ENCODE measurements at places on chromosomes 3 and 15.
A peak's percentile ranks its signal among the peaks of the same experiment; 100 is the strongest.

- DNase-seq = no peak
Measured at GRCh38 chr3:83230841-83231240, 1469.4 kb upstream of the GBE1 start.

DNA sequence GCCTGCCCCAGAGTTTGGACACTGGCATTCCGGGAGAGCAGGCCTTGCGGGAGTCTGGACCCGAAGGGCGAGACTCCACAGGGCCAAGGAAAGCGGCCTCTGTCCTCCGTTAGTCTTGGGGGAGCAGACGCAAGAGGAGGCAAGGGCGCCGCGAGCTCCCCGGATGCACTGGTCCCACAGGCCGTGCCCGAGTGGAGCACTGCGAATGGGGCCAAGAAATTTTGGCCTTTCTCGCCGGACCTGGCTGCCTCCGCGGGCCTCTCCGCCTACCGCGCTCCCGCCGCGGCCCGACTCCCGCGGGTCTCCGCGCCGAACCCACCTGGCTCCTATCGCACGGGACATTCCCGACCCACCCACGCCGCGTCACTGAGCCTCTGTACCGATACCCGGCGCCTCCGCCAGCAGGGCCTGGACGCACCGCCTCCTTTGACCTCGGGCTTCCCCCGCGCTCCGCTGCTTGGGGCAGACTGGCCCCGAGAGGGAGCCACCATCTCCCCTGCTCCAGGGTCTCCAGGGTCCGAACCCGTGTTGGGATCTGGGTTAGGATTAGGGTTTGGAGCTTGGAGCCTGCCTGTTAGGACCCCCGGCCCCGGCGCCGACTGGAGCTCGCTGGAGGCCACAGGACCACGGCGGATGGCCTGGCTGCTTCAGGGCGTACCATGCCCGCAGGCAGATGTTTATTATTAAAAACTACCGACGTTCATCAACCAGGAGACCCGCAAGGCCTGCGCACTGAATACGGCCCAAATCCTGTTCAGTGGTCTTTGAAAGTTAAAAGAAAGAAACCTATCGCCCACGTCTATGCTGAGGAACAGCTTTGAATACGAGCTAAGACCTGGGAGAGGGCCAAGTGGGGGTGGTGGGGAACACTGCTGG, 11.7 kb downstream of the SHOX2 start:
- DNase-seq = no peak

GRCh38 chr3:79183496-79183895, 584.3 kb downstream of the ROBO1 start:
- DNase-seq = no peak

DNA sequence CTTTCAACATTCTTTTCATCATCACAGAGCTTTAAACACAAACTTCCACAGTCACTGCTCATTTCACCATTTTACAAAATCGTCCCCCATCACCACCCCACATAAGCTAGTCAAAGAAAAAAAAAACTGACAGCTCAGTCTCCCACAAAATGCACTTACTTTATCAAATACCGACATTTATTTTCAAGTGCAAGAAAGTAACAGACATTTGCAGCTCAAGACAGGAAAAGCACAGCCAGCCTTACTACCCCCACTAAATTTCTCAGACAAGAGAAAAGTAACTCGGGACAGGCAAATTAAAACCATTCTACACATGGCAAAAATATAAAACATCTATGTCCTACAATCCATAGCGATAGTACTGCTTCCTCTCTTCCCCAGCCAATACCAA, 402.4 kb downstream of the SHQ1 start:
- no peak for DNase-seq

DNA sequence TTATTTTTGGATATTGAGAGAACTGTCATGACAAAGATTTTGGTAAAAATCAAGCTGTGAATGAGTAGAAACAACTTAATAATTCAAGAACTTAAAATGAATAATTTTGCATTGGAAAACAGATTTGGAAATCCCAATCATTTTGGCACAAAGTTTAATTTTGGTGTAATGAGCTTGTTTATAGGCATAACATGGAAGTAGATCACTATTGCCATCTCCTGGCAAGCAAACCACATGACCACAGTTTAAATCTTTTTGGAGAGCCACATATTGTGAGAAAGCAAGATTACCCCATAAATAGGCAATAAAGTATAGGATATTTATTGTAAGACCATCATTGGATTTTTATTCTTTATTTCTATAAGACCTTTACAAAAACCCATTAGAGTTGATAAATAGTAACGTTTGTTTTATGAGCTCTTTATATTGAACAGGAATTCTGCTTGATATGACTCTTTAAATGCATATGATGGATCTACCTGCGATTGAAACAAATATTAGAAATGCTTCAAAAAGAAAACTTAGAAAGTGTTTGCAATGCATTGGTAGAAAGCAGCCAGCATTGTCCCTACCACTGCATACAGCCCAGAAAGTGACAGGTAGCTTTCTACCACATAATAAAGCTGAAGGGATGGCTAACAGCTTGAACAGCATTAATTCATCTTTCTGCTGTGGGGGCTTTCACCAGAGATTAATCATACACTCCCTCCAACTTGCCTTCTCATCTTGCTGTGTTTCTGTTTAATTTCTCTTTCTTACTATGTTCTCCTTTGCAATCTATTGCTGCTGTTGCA, 766.8 kb downstream of the TBL1XR1 start:
- peak; percentile 76 for DNase-seq

- no peak for DNase-seq
Measured at GRCh38 chr3:143573610-143574303, 274.5 kb downstream of the SLC9A9 start.

GRCh38 chr3:111369958-111370357, 172.0 kb upstream of the CD96 start:
- no peak for DNase-seq

GRCh38 chr3:74883690-74884089, 269.2 kb upstream of the CNTN3 start:
- no peak for DNase-seq

DNA sequence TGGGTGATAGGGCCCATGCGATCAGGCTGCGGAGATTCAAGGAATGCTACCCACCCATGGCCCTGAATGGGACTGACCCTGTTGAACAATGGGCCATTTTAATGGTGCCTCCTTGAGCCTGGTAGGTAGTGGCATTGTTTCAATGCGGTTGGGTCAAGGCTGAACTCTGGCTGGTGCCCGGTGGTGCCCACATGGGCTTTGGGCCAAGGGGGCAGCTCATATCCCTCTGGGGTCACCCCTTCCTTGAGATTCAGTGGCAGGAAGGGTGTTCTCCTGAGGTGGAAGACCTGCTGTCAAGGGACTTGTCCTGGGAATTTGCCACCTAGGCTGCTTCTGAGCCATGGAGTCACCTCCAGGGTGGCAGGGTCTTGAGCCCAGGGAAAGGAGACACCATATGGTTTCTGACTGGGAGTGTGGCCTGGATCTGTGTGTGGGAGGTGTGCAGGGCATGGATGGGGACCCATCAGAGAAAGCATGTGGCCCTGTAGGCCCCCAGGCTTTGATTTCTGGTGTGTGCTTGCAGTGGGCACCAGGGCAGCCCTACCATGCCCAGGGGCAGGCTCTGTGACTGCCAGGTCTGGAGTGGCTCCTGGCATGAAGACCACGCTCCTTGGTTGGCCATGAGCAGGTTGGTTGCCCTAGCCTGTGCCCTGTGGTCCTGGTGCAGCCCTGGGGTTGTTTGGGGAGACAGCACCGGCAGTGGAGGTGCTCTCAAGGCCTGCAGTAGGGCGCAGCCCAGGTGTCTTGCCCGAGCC, 199.9 kb downstream of the UBE3A start:
- DNase-seq = no peak

DNA sequence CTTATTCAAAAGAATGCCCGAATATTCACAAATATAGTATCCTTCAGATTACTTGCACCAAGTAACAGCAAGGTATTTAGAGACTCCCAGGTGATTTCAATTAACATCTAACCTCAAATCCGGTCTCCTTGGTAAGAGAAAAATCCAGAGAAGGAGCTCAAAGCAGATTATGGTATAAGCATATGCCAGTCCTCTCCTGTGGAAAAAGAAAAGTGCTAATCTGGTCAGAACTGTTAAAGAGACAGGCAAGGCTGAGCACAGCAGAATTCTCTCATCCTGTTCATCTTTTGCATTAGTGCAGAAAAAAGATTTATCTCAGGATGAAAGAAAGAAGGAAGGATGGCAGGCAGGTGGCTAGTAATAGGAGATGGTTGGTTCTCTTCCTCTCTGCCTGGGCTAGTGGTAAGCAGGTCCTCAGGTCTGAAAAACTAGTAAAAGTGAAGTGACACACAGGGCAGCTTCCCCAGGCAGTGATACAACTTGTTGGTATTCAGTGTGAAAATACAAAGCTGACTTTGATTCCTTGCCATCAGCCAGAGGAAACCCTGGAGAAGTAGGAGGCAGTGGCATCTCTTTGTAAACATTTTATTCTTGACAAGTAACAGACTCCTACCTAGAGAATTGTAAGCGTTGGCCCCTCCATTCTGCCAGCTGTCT, 14.2 kb downstream of the ATXN7 start:
- DNase-seq = no peak

DNA sequence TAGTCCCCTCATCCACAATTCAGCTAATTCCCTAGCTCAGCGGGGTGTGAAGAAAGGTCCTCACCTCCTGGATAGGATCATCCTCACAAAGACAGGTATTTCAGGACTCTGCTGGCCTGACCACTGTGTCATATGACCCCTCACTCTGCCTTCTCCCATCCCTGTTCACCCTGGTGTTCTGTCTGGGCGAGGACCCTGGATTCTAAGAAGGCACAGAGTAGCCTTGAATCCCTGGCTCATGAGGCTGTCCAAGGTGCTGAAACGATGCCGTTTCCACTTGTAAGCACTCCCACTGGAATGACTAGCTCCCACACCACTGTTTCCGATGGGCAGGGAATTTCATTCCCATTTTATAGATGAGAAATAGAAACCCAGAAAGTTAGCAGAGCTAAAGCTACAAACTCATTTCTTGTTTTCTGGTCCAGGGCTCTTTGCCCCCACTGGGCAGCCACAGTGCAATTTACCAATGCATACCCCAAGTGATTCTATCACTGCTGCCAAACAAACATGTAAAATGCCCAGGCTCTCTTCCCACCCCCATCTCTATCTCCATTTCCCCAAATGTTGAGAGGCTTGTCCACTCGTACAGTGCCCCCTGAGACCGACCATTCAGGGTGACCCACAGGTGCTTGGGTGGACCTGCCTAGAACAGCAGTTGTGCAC, 83.2 kb downstream of the RAB11A start:
- no peak for DNase-seq

- no peak for DNase-seq
Measured at GRCh38 chr3:193702967-193703366, 110.0 kb downstream of the OPA1 start.

DNA sequence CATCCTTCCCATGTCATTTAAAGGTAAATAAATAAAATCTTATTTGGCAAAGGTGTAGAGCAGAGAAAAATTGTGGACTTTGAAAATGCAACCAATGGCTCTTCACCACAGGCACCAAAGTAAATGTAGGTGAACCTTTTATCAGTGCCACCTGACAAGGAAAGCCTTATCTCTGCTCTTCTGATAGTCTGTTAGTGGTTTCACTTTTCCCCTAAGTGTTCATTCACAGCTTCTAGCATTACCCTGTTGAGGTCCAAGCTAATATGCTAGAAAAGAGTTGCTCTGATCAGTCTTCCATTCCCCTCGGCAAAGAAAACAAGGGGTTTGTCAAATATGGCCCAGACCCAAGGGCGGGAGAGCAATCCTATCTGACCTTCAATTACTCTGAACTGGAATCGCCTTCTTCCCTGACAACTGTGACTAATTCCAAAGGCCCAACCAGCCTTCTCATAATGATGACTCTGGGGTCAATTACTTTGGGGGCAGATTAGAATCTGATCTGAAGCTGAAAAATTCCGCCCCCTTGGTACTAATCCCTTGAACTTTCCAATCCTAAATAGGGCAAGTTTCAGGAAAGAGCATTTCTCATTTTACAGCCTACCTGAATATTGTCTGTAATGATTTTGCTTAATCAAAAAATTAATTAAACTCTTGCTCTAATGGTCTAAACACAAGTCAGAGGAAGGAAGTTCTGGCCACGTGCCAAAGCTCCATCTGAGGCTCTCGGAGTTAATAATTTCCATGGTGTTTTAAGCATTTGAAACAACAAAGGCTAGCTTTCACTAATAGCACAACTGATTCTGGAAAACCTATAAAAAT, 52.4 kb downstream of the SETMAR start:
- DNase-seq = no peak

DNA sequence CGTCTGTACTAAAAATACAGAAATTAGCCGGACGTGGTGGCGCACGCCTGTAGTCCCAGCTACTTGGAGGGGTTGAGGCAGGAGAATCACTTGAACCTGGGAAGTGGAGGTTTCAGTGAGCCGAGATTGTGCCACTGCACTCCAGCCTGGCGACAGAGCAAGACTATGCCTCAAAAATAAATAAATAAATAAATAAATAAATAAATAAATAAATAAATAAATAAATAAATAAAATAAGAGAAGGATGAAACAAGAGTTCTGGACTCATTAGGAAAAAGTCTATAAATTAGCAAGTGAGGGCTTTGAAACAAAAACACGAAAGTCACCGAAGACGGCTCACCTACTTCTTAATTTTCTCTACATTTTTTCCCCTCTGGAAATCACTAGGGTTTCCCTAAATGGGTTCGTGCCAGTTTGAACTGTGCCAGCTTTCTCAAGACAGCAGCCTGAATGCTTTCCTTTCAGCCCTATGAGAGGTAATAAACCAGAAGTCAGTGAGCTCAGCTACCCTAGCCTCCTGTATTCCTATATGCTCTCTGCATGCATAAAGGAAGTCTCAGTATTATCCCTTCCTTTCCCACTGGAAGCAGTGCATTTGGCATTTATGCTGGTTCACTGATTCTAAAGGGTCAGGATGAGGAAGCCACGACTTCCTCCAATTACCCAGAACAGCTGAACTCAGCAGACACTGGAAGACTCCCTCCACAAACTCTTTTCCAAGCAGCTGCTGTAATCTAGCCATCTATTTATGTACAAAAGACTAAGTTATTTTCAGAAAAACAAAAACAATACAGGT, 266.9 kb downstream of the ZBBX start:
- no peak for DNase-seq
